ENCODE measurements at places on chromosomes 1 and 21.

DNA sequence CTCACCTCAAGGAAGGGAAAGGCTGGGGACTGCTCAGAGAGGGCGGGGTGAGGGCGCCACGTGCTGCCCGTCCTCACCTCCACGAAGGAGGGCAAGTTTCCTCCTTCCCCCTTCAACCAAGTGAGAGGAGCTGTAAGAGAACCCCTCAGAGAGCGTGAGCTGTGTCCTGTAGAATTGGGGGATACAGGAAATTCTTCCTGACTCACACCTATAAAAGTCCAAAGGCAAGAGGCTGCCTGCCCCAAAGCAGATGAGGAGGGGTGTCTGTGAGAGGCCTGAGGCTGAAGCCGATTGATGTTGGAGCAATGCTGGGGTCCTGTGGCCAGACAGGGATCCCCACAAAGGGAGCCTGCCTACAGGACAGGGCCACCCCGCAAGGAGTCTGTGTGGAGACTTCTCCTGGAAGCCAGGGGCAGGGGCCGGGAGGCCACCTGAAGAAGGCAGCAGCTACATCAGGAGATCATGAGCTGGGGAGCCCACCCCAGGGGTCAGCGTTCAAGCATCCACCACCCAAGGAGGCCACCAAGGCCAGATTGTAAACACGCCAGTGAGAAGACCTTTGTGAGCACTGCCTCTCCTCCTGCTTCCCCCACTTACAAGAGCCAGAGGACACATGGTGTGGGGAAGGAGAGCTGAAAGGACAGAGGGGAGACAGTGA, 27.7 kb downstream of the S100A6 start:
- DNase-seq: no peak

DNA sequence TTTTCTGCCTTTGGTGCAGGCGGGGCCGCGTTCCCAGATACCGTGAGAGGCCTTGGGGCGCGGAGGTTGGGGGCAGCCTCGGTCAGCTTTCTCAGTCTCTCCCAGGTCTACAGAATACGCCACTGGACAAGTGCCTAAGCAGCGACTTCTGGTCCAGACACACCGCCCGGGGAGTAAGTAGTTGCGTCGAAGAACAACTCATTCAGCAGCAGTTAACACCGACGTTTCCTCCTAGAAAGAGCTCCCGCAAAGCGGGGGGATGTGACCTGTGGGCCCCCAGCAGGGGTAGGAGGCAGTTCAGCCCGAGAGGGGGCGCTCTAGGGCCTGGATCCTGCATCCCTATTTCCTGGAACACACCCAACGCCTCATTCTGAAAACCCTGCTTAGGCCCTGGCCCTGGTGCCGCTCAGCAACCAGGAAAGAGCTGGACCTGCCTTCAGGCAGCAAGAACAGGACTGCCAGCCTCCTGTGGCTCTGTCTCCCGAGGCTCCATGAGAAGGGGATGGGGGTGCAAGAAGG, 6.5 kb upstream of the BARHL2 start:
- no peak for DNase-seq

DNA sequence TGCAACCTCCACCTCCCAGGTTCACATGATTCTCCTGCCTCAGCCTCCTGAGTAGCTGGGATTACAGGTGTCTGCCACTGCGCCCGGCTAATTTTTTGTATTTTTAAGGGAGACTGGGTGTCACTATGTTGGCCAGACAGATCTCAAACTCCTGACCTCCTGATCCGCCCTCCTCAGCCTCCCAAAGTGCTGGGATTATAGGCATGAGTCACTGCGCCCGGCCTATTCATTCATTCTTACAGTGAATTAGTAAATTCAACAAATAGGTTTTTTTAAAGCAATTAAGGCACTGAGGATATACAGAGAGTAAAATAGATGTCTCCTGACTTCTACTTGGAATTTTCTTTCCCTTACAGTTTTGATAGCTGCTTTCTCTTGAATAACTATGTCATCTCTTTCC, 43.5 kb downstream of the CDC42 start:
- no peak for DNase-seq

GRCh38 chr1:199857108-199857507, 170.4 kb upstream of the NR5A2 start:
- no peak for DNase-seq

DNA sequence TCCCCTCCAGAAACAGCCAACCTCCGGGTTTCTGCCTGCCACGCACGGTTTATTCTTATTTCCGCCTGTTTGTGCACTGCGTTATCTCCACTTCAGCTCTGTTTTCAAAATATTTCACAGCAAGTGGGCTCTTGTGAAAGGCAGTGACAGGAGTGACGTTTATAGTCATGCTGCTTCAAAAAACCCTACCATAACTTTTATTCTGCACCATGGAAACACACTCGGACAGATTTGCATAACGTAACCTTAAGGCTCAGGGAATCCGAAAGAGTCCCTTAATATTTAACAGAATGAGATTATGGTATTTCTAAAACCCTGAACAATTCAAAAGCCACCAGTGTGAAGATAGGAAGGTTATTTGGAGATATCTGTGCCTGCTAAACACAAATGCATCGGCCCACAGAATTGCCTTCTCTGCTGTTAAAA, 782 bp upstream of the SDE2 start:
- DNase-seq: no peak

DNA sequence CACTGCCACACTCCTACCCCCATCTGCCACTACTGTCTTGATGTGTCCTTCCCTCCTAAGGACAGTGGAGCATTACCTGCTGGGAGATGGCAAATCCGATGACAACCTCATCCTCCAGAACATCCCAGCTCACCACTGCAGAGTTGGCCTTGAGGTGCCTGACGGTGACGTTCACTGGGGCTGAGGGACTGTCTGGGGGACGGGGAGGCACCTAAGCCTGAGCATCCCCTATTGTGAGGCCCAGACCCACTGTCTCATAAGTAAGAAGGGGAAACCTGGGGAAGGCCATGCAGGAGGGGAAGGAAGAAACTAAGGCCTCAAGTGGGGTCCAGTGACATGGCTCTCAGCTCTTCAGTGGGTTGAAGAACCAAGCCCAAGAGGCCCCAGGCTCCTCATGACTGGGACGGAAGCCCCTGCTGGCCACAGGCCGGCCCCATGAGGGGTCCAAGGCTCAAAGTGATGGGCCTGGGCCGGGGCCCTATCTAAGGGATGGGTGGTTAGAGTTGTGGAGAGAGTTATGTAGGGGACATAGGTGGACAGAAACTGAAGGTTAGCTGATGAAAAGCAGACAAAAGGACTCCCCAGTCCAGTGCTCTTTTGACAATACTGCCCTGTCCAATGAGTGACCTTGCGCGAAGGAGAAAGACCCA, 1.8 kb downstream of the FNDC5 start:
- DNase-seq: no peak

- DNase-seq: no peak
Measured at GRCh38 chr1:163248064-163248463, 45.3 kb upstream of the RGS5 start.

DNA sequence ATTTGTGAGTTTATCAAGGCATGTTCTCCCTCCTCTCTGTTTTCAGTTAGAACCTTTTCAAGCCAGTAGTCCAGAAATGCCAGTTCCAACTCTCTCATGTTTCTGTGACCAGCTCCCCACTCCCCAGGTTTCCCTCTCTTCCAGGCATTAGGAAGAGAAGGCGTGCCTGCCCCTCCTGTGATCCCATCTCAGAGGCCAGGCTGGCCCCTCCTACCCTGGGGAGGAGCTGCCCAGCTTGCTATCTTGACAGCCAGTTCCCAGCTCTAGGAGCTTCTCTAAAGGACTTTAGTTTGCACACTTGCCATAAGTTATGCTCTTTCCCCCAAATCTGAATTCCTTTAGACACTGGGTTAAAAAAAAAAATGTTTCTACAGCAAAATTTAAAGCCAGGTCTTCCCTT, 8.9 kb downstream of the HYI start:
- no peak for DNase-seq

DNA sequence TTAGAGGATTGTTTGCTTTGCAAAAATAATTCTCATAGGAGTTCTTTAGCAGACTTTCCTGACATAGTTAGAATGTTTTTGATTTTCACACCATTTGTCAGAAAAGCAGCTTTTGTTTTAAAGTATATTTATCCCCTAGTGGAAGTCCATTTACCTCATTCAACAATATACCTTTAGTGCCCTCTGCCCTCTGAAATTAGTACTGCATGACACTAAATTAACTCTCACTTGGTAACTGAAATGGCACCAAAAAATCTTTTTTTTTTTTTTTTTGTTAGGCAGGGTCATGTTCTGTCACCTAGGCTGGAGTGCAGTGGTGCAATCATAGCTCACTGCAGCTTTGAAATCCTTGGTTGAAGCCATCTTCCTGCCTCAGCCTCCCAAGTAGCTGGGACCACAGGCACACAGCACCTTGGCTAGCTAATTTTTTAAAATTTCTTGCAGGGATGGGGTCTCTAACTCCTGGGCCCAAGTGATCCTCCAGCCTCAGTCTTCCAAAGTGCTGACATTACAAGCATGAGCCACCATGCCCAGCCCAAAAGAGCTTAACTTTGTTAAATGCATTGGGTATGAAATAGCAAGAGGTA, 13.6 kb downstream of the LRRC42 start:
- no peak for DNase-seq

DNA sequence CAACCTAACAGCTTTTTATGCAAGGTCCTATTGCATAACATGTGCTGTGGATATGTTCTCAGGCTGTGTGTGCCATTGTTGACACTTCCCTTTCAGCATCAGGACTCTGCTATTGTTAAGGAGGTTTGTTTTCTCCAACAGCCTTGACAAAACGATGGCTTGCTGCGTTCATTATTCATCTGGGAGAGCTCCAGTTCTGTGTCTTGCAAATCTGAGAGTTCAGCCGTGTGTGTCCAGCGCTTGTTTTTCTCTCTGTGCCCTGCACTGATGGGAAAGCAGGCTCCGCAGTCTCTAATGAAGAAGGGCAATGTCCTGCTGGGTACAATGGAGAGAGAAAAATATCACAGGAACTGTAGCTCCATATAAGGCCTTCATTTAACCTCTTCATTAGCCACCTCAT, 63.7 kb downstream of the CLDN17 start:
- DNase-seq: no peak

- no peak for DNase-seq
Measured at GRCh38 chr1:113874012-113874879, 2.7 kb upstream of the PTPN22 start.

DNA sequence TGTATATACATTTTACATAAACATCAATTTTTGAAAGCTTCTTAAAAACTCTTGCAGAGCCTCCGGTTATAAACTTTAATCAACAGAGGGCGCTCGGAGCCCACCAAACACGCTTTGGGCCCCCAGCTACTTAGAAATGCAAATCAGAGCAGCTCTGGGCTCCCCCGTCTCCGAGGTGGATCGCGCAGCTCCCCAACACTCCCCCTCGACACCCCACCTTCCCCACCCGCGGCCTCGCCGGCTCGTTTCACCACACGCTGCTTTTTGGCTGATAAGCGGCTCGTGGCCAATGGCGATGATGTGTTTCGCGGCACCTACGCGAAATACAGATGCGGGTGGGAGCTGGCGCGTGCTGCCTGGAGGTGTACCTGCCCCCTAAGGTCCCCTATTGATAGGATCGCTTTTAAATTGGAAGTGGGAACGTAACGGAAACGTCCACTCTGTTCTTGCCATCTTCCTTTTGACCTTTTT, 1.7 kb upstream of the KIF26B start:
- DNase-seq: peak; percentile 80

DNA sequence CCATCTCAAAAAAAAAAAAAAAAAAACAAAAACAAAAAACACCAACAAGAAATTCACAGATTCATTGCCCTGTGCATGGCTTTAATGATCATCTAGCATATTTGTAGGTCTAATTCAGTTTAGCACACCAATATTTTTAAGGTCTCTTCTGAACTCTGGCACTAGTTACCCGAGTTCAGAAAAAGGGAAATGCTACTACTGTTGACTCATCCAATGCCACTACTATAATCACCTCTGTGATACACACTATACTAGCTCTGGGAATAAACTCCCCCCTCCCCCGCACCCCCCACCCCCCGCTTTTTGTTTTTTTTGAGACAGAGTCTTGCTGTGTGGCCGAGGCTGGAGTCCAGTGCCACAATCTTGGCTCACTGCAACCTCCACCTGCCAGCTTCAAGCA, 55.6 kb downstream of the FBXO42 start:
- DNase-seq: no peak

GRCh38 chr1:170634293-170634692, 29.6 kb upstream of the PRRX1 start:
- DNase-seq: no peak

DNA sequence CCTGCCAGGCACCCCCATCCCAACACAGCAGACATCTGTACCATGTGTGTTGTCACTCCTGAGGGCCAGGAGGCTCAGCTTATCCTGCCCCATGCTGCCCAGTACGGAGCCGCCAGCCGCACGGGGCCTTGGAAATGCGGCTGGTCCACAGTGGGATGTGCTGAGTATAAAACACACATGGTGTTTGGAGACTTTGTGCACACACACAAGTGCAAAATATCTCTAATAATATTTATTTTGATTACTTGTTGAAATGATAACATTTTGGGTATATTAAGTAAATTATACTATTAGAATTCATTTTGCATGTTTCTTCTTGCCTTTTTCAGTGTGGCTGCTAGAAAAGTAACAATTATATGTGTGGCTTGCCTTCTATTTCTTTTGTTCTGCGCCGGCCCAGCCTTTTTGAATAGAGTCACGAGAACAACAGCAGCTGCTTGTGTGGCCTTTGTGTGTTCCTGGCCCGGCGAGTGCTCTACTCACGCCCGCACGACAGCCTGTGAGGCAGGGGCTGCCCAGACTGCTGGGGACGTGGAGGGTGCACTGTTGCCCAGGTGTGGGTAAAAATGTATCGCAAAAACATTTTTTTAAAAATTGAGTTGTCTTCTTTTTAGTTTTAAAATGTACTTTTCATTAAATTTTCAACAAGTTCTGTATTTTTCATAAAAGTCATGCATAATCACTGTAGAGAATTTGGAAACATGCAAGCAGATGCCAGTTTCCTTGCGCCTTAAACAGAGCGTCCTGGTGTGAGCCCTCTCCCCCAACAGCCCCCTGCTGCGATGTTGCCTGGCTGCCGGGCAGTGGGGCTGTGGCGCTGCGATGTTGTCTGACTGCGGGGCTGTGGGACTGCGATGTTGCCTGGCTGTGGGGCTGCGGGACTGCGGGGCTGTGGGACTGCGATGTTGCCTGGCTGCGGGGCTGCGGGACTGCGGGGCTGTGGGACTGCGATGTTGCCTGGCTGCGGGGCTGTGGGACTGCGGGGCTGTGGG, 35.5 kb downstream of the COQ8A start:
- DNase-seq: no peak

GRCh38 chr1:45380730-45381129, 40.5 kb upstream of the MUTYH start:
- no peak for DNase-seq

- DNase-seq: no peak
Measured at GRCh38 chr1:31095298-31095981, 29.9 kb upstream of the PUM1 start.

DNA sequence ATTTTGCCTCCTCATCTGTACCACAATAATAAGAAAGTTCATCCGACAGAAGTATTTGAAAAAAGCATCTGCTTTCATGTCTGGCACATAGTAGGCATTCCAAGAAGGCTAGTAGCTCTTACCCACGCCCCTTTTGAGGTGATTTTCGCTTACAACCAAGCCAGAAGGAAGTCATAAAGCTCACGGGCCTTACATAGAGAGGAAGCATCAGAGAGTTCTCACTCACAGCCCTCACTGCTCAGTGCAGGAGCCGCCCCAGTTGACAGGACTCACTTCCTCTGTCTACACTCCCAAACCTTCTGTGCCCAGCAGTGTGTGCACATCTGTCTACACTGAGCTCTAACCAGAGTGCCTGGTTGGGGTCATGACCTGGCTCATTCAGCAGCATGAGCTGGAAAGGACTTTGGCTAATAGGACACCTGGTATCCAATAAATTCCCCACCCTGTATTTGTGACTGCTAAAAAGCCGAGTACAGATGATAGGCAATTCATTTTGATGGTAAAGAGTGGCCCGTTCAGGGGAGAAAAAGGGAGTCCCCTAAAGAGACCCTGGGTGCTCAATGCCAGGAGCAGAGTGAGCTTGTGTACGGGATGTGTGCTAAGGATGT, 36.8 kb upstream of the DUSP10 start:
- DNase-seq: no peak
